ENCODE measurements at places on chromosomes 3 and 15. TPM values are rescaled to one million over a fixed set of nuclear protein-coding genes. Genes with fewer than 3 reads are reported as not detected.

SLC22A14 gene
- not detected for total RNA-seq

TRPM1 gene
- not detected for total RNA-seq

ALPK3 gene
- total RNA-seq = 0.27 TPM

ZNF445 gene
- total RNA-seq = 22.4 TPM

FSIP1 gene
- 0.48 TPM for total RNA-seq

Data from activated CD4-positive, alpha-beta T cell treated with anti-CD3 and anti-CD28 coated beads, Interleukin-2, amount 10 ng/mL, durations not matched to agents 7 days and 5 days (primary cell).